ENCODE measurements at places on chromosomes 3 and 15. TPM values are rescaled to one million over a fixed set of nuclear protein-coding genes. Genes with fewer than 3 reads are reported as not detected.

DNA sequence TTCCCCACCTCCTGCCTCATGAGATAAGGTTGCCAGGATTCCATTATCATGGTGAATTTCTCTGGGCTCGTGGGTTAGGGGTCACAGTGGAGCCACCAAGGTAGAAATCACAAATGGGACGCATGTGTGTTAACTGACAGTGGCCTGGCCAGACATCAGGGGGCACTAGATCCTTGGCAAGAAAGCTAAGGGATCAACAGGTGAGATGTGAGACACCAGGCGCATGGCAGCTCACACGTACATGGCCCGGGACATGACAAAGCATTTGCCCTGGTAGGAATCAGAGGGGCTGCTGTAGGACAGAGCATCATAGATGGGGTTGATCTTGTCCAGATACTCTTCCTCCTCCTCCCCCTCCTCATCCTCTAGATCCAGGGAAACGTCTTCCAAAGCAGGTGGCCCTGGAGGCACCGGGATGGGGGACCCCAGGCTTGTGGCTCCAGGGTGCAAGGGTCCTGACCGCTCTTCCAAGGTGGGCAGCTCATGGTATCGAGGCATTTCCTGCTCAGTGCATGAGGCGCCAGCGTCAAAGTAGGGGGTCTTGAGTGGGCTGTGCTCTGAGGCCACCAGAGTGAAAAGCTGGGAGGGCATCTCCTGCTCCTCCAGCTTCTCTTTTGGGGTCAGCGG lies 24.6 kb downstream of the ZBED2 start:
- no peak overlapping the region for H3K4me3 ChIP-seq
- H3K27ac ChIP-seq, result no peak overlapping the region
- no peaks in the 10 kb centered on the region for H3K36me3 ChIP-seq

Gene CTXN2
- not detected for total RNA-seq

- no peak overlapping the region for H3K4me3 ChIP-seq
- no peak overlapping the region for H3K27ac ChIP-seq
- H3K36me3 ChIP-seq, result no peaks in the 10 kb centered on the region
- H3K27me3 ChIP-seq, result peaks cover 45% of the 10 kb centered on the region
Measured at GRCh38 chr15:74302821-74303359, 64.6 kb downstream of the CYP11A1 start.

DNA sequence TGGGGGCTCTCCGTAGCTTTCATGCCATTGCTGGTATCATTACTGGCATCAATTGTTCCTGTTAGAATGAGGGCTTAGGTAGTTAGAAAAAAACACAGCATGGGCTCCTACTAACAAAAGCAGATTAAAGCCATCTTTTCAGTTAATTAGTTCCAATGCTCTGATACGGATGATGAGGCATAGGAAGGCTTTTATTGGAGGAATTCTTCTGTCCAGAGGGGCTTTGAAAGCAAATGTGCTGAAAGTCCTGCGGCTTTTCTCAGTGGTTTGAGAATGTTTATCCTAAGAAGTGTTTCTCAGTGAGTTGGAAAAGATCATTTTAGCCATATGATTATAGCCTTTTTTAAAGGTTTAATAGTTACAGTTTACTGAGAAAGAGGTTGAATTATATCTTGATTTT lies 198.5 kb downstream of the THSD4 start:
- H3K4me3 ChIP-seq, result no peak overlapping the region
- no peaks in the 10 kb centered on the region for H3K27me3 ChIP-seq
- H3K4me1 ChIP-seq, result no peaks in the 10 kb centered on the region

- no peak overlapping the region for H3K4me3 ChIP-seq
- H3K27ac ChIP-seq, result no peak overlapping the region
- no peaks in the 10 kb centered on the region for H3K36me3 ChIP-seq
- no peaks in the 10 kb centered on the region for H3K4me1 ChIP-seq
Measured at GRCh38 chr15:85587707-85588411, 206.9 kb downstream of the KLHL25 start.

Gene GP5
- total RNA-seq, result not detected

- no peaks in the 10 kb centered on the region for H3K36me3 ChIP-seq
- H3K4me1 ChIP-seq, result no peaks in the 10 kb centered on the region
Measured at GRCh38 chr3:186368176-186368575, 6.1 kb upstream of the DGKG start.

Gene LTK
- 4.4 TPM for total RNA-seq

Gene OR5K4
- not detected for total RNA-seq

GRCh38 chr15:65362491-65362890 lies 15.3 kb downstream of the IGDCC3 start:
- H3K27ac ChIP-seq, result no peak overlapping the region
- no peak for DNase-seq
- H3K4me1 ChIP-seq, result no peaks in the 10 kb centered on the region
- no peak overlapping the region for H3K4me3 ChIP-seq
- peaks cover 38% of the 10 kb centered on the region for H3K27me3 ChIP-seq
- H3K36me3 ChIP-seq, result no peaks in the 10 kb centered on the region

DNA sequence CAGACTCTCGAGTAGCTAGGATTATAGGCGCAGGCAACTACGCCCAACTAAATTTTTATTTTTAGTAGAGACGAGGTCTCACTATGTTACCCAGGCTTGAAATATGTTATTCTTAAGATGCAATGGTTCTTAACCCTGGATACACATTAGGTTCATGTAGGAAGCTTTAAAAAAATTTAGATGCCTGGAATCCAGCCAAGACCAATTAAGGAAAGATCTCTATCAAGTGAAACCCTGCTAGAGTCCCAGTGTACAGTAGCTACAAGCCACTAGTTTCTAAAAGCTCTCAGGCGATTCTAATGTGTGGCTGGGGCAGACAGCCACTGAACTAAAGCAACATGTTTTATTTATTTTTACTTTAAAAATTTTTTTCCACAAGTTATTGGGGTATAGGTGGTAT lies 33.2 kb downstream of the TRIM69 start:
- H3K27ac ChIP-seq, result no peak overlapping the region
- H3K27me3 ChIP-seq, result no peaks in the 10 kb centered on the region
- no peak overlapping the region for H3K4me3 ChIP-seq
- H3K4me1 ChIP-seq, result no peaks in the 10 kb centered on the region
- DNase-seq, result no peak
- H3K36me3 ChIP-seq, result no peaks in the 10 kb centered on the region

DNA sequence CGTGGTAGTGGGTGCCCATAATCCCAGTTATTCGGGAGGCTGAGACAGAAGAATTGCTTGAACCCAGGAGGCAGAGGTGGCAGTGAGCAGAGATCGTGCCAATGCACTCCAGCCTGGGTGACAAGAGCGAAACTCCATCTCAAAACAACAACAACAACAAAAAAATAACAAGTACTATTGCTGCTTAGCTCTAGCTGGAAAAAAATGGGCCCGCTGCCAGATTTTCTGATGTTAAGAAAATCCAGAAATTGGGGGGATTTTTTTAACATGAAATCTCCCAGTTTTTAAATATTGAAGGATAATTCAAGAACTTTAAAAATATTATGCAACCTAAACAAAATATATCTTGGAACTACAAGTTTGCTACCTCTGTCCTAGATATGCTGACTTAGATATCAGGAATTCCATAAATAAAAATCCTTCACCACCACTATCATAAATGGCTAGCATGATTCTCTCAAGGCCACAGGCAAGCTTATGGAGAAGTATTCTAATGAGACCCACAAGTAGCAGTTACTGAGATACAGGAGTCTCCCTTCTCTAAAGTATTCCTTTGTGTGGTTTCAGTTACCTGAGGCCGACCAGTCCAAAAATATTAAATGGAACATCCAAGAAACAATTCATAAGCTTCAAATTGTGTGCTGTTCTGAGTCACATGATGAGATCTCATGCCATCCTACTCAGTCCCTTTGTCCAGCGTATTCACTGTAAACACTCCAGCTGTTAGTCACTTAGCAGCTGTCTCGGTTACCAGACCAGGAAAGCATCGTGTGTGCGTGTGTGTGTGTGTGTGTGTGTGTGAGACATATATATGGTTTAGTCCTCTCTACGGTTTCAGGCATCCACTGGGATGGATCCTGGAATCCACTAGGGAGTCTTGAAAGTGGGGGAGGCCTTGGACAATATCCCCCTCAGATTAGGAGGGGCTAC lies 277.2 kb downstream of the TBL1XR1 start:
- H3K36me3 ChIP-seq, result no peaks in the 10 kb centered on the region
- no peak overlapping the region for H3K4me3 ChIP-seq
- no peak overlapping the region for H3K27ac ChIP-seq
- H3K4me1 ChIP-seq, result no peaks in the 10 kb centered on the region
- H3K27me3 ChIP-seq, result no peaks in the 10 kb centered on the region

Gene MOBP
- total RNA-seq, result 0.33 TPM

DNA sequence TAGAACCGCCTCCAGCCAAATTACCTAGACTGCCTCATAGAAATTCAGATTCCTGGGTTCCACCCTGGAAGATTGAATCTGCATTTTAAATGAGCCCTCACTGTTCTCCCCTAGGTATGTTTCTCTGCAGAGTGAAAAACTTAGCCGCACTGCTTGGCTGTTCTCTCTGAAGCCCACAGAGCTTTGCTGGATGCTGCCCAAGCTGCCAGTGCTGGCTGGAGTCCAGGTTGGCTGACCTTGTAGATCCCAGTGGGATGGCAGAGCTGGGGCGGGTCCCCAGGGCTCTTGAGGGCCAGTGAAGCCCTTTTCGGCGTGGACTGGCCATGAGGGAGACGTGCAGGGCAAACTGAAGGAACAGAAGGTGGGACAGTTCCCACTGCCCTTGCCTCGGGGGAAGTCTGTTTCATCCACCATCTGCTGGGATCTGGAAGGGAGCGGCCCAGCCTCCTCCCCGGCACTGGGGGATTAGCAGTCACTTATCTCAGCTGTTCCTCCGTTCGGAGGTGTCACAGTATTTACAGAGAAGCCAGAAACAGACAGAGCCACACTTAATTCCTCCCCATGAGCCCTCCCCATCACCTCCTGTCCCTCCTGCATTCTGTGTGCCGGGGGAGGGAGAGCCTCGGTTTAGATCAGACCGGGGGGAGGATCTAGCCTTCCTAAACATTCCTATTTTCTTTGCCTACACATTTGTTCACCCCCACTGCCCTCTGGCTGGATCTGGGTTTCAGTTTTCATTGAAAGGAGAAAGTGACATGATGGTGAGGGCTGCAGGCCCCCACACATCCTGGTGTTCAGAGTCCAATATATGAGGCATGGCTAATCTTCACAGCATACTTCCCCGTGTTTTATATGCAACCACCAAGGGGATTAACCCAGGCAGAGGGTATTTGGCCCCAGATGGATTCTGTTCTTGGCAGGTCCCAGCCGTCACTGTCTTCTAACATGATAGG lies 4.1 kb upstream of the ACTC1 start:
- peak; percentile 75 for DNase-seq
- no peak overlapping the region for H3K4me3 ChIP-seq
- H3K27me3 ChIP-seq, result peaks cover 1% of the 10 kb centered on the region
- peaks cover 20% of the 10 kb centered on the region for H3K4me1 ChIP-seq
- H3K27ac ChIP-seq, result no peak overlapping the region

DNA sequence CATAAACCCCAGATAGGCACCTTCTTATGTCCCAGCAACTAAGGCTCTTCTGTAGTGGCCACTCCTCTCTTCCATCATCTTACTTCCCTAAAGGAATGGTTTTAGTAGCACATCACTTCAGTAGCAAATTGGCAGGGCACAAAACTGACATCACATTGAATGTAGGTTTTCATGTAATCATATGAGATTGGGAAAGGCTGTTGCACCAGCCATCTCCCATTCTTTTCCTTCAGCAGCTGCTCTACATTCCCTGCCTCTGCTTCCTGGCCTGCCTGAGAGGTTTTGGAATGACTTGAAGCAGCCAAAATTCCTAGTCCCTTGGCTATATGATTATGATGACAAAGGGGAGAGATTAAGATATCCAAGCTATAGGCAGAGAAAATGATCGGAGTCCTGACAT lies 36.5 kb downstream of the NSUN3 start:
- no peaks in the 10 kb centered on the region for H3K27me3 ChIP-seq
- no peak overlapping the region for H3K27ac ChIP-seq
- no peak overlapping the region for H3K4me3 ChIP-seq
- no peaks in the 10 kb centered on the region for H3K4me1 ChIP-seq
- DNase-seq, result no peak
- peaks cover 14% of the 10 kb centered on the region for H3K36me3 ChIP-seq

GRCh38 chr3:165194511-165195240 lies 1.5 kb downstream of the SLITRK3 start:
- no peaks in the 10 kb centered on the region for H3K36me3 ChIP-seq
- H3K4me3 ChIP-seq, result no peak overlapping the region
- DNase-seq, result no peak
- H3K27me3 ChIP-seq, result no peaks in the 10 kb centered on the region
- H3K4me1 ChIP-seq, result no peaks in the 10 kb centered on the region

GRCh38 chr3:70647823-70648222 lies 335.4 kb upstream of the MDFIC2 start:
- no peak overlapping the region for H3K4me3 ChIP-seq
- no peaks in the 10 kb centered on the region for H3K36me3 ChIP-seq
- H3K27ac ChIP-seq, result no peak overlapping the region
- DNase-seq, result no peak

- no peaks in the 10 kb centered on the region for H3K4me1 ChIP-seq
- no peaks in the 10 kb centered on the region for H3K36me3 ChIP-seq
- no peak overlapping the region for H3K4me3 ChIP-seq
- DNase-seq, result no peak
Measured at GRCh38 chr3:38314112-38314763, 32.1 kb downstream of the SLC22A14 start.

- DNase-seq, result no peak
- peaks cover 8% of the 10 kb centered on the region for H3K27me3 ChIP-seq
Measured at GRCh38 chr3:182516597-182517336, 276.5 kb upstream of the ATP11B start.

- H3K27me3 ChIP-seq, result no peaks in the 10 kb centered on the region
- no peak for DNase-seq
- no peaks in the 10 kb centered on the region for H3K36me3 ChIP-seq
- H3K4me3 ChIP-seq, result no peak overlapping the region
- H3K4me1 ChIP-seq, result no peaks in the 10 kb centered on the region
Measured at GRCh38 chr3:143700431-143700975, 147.8 kb downstream of the SLC9A9 start.

- H3K36me3 ChIP-seq, result no peaks in the 10 kb centered on the region
- no peak overlapping the region for H3K4me3 ChIP-seq
- H3K4me1 ChIP-seq, result no peaks in the 10 kb centered on the region
- no peak overlapping the region for H3K27ac ChIP-seq
Measured at GRCh38 chr3:53750253-53751210, 95.7 kb downstream of the CHDH start.

DNA sequence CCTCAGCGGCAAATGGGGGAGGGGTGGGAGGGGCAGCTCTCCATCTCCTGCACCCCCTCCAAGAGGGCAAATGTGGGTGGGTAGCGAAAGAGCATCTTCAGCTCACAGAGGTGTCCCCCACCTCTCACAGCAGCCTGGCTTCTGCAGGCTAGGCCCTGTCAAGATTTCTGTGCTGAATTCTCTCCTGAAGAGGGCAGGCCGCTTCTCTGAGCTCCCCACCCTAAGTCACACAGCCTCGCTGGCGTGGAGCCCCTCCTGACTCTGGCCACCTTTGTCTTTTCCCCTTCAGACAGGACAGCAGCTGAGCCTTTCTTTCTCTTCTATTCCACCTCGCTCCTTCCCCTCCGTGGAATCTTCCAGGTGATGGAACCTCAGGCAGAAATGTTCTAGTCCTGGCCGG lies 26.3 kb upstream of the ADAMTS7 start:
- no peak for DNase-seq
- H3K4me1 ChIP-seq, result no peaks in the 10 kb centered on the region
- H3K36me3 ChIP-seq, result no peaks in the 10 kb centered on the region
- H3K27ac ChIP-seq, result no peak overlapping the region
